ENCODE measurements at places on chromosomes 5 and 9. TPM values are rescaled to one million over a fixed set of nuclear protein-coding genes. Genes with fewer than 3 reads are reported as not detected.

- no peak for DNase-seq
These were observed 1.0 kb downstream of the GGTA1 start for GRCh38 chr9:121498487-121499176.

GRCh38 chr9:121274851-121275250 lies 6.9 kb downstream of the GSN start:
- DNase-seq: no peak

- no peak for DNase-seq
These were observed 2.9 kb upstream of the RBM22 start for GRCh38 chr5:150703762-150704161.

DNA sequence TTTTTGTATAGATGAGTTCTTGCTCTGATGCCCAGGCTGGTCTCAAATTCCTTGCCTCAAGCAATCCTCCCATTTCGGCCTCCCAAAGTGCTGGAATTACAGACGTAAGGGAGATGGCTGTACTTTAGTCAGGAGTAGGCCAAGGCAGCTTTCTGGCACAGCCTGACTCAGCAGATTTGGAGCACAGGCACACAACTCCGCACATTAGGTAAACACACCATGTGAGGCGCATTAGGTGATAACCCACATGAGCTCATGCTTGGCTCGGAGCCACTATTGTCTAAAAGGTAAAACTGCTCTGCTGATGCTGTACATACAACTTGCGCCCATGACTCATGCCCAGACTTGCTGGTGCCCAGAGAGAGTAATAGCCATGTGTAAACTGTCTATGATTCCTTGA lies 1157.9 kb downstream of the TAF11L14 start:
- peak; percentile 31 for DNase-seq

- no peak for DNase-seq
These were observed 47.7 kb upstream of the BOD1 start for GRCh38 chr5:173664154-173664526.

WNT8A gene
- total RNA-seq: not detected

IFNA13 gene
- total RNA-seq: not detected

ADAMTS2 gene
- 18.9 TPM for total RNA-seq
